Activated CD4-positive, alpha-beta T cell treated with anti-CD3 and anti-CD28 coated beads for 1 hour (primary cell): ENCODE measurements at places on chromosomes 2 and 18.

GRCh38 chr2:191276792-191277465 is 31.7 kb downstream of the MYO1B start:
- DNase-seq: no peak

DNA sequence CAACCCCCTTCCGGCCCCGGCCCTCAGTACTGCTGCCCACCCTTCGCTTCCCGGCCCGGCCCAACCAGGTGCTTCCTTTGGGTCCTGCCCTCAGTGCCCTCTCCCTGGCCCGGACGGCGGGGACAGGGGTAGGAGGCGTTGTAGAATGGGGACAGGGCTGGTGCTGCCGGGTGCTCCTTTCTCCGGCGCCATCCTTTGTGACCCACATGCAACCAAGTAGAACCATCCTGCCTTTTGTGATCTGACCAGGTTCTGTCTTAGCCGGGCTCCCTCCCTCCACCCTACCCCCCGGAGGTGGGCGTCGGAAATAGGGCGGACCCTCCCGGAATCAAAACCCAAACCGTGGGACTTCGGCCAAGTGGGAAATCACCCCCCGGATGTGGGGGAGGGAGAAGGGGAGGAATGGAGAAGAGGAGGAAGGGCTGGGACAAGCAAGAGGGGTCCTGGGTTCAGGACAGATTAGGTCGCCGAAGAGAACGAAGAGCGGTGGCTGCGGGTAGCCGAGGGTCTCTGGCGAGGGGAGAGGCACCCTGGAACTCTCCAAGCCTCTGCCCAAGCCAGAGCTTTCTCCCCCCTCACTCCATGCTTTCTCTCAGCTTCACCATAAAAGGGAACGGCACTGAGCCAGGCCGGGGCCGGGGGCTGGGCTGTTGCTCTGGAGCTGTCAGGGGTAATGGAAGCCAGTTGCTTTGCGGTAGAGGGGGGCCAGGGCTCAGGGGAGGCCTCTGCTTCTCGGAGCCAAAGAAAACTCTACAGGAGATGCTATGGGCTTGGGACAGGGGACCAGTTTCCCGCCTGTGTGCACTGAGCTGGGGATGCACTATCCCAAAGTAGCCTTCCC is 756 bp upstream of the OST4 start:
- DNase-seq: no peak

DNA sequence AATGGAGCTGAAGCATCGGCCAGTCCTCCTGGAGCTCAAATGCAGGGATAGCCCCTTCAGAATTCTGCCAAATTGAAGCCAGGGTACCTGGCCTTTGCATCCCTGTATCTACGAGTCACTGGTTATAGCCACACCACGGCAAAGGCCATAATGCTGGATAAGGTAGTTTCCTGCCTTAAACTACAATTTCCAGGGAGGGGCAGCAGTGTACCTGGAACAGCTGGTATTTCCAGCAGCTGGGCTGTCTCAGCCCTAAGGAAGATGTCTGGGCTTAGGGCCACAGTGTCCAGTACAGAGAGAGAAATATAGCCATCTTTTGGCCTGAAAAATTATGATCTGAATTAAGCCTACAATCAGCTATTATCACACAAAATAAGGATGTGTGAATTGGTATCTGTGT is 180.3 kb downstream of the GCA start:
- no peak for DNase-seq

DNA sequence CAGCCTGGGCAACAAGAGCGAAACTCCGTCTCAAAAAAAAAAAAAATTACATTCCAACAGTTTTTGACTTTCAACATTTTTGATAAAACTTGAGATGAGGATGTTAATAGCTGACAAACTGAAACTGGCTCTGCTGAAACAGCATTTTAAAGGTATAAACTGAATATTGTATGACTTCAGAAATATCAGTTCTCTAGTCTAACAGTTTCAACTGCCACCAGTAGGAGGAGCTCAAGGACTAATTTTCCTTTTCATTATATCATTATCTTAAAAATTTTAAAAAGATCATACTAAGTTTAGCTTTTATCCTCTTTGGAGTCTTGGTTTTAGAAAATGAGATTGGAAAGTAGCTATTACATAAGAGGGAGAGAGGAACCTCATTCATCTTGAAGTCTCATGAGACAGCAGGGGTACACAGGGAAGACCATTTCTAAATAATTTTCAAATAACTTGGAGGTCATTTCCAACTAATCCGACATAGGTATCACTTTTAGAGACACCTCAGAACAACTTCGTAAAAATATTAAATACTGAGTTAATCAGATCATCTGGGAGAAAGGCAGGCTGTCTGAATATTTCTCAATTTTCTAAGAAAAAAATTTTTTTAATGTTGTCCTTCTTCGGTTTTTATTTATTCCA is 37.6 kb upstream of the MCM6 start:
- DNase-seq: no peak

DNA sequence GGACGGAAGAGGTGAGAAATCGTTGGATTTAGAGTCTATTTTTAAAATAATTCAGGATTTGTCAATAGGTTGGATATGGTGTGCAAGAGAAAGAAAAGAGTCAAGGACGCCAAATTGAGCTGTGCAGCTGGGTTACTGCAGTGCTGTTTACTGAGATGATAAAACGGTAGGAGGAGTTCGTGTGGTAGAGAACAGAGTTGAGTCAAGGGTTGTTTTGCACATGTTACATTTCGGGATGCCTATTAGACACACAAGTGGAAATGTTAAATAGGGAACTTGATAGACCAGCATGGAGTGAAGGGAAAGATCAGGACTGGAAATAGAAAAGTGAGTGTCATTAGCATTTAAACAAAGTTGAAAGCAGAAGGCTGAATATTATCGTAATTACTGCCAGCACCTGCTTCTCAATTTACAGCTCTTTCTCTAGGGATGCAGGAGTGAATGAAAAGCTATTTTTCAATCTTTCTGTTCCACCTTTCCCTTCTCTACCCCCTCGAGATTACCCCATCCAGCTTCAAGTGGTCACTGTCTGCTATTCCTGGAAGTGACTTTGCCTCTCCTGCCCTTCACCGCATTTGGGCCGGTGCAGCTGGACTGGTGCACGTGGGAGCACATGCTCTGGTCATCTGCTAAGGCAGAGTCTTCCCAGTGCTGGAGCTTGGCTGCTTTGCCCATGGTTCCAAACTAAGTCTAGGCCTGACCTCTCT is 30.3 kb downstream of the GPR75 start:
- DNase-seq: no peak

DNA sequence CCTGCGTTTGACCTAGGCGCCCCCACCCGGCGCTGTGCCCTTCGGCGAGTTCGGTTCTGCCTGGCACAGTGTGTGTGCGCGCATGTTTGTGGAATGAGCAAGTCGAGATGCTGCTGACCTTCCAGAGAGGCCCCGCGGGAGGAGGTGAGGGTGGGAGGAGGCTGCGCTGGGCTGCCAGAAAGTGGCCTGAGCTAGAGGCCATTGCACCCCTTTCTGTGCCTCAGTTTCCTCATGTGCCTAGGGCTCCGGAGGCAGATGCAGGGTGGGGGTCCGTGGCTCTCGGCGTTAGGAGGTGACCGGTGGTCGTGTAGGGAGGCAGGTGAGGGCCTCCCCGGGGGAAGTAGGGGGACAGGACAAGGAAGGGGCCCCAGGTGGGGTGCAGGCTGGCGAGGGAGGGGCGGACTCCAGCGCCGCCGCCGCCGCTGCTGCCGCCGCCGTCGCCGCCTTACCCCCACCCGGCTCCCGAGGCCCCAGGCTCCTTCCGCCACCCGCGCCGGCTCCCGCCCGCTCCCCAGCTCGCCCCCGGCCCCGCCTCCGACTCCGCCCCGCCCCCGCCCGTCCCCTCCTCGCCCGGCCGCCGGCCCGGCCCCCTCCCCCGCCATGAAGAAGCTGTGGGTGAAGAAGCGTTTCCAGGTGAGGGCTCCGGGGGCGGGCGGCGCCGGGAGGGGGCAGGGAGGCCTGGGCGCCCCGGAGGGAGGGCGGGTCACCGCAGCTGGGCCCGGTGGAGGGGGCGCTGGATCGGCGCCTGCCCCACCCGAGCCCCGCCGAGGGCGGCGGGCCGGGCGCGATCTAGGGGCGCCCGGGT is 7.0 kb downstream of the SPEG start:
- peak; percentile 51 for DNase-seq

- DNase-seq: no peak
These were observed 490.6 kb upstream of the LINC00305 start for GRCh38 chr18:64639536-64639935.

- DNase-seq: peak; percentile 24
These were observed 167.1 kb downstream of the ZFP36L2 start for GRCh38 chr2:43059183-43059897.

DNA sequence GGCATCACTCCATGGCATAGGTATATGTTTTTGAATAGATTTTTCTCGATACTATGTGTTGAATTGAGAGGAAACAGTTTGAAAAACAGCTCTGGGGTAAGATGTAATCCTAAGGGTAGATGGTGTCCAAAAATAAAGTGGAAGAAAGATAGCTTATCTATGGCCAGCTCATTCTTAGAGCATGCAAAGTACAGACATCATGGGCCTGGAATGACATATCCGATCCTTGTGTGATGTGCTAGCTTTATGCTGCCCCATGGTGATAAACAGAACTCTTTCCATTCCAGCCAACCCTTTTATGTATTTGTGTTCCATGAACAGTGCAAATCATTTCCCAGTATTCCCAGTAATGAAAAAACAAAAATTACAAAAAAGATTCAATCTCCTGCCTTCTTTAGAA is 390.2 kb upstream of the NXPH2 start:
- DNase-seq: no peak

GRCh38 chr2:224359569-224359968 is 42.3 kb downstream of the FAM124B start:
- DNase-seq: no peak
